ENCODE measurements at places on chromosomes 5 and 9.

GRCh38 chr5:163387589-163388343 is 49.6 kb upstream of the CCNG1 start:
- DNase-seq: no peak
- H3K4me3 ChIP-seq: no peak overlapping the region
- no peaks in the 10 kb centered on the region for H3K36me3 ChIP-seq
- H3K4me1 ChIP-seq: no peaks in the 10 kb centered on the region
- H3K27me3 ChIP-seq: no peaks in the 10 kb centered on the region

DNA sequence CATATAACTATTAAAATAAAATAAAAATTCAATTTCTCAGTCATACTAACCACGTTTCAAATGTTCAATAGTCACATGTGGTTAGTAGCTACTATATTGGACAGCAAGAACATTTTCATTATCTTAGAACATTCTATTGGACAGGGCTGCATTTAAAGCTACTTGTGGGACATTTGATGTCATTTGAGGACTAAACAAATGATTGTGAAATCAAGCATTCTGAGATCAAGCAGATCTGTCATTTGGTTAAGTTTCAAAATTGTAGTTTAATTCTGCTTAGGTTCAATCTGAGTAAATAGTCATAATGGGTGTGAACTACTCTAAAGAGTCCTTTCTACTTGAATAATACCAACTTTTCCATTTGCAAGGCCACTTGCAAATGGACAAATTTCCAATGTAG is 226.9 kb upstream of the C9orf72 start:
- DNase-seq: no peak
- H3K27me3 ChIP-seq: no peaks in the 10 kb centered on the region
- H3K36me3 ChIP-seq: no peaks in the 10 kb centered on the region

GRCh38 chr5:95615164-95615467 is 4.8 kb upstream of the GPR150 start:
- no peaks in the 10 kb centered on the region for H3K27me3 ChIP-seq
- DNase-seq: no peak
- H3K4me1 ChIP-seq: peaks cover 4% of the 10 kb centered on the region
- H3K27ac ChIP-seq: no peak overlapping the region
- no peak overlapping the region for H3K4me3 ChIP-seq

DNA sequence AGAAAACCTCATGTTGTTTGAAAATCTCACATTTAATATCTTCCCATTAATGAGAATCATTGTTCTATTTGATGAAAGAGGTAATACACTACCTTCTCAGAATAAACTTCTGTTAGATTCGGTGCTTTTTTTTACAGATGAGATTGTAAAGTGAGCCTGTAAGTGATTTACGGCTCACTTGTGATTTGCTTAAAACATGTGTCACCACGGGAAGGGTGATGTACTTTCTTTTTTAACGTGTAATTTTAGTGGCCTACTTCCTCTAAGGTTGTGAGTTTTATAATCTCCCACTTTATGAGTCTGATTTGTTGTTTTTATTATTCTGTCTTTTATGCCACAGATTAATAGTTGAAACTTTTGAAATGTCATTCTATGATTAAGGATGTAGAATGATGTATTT is 15.9 kb downstream of the ANXA1 start:
- DNase-seq: no peak
- H3K27me3 ChIP-seq: no peaks in the 10 kb centered on the region
- H3K4me1 ChIP-seq: no peaks in the 10 kb centered on the region
- H3K4me3 ChIP-seq: no peak overlapping the region
- H3K36me3 ChIP-seq: peaks cover 12% of the 10 kb centered on the region

- no peak overlapping the region for H3K27ac ChIP-seq
- no peak for DNase-seq
- H3K27me3 ChIP-seq: no peaks in the 10 kb centered on the region
- H3K4me1 ChIP-seq: peaks cover 4% of the 10 kb centered on the region
These were observed 78.6 kb downstream of the SPRY4 start for GRCh38 chr5:142246258-142246657.

DNA sequence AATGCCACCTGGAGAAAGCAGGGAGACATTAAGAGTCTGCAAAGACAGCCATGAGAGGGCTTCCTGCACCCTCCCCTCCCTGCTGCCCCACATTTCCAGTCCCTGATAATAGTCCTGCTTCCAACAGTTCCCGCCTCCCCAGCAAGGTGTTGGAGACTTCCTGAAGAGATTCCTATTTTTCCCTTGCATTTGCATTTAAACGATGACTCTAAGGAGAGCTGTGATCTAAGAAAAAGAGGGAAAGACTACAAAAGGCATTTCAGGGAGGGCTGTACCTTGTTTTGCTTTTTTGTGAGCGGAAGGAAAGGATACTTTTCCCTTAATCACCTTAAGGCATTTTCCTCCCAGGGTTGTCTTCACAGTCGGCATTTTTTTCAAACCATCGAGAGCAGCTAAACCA is 62.1 kb downstream of the GAS1 start:
- no peaks in the 10 kb centered on the region for H3K36me3 ChIP-seq
- no peaks in the 10 kb centered on the region for H3K27me3 ChIP-seq
- no peak overlapping the region for H3K27ac ChIP-seq
- no peak for DNase-seq

DNA sequence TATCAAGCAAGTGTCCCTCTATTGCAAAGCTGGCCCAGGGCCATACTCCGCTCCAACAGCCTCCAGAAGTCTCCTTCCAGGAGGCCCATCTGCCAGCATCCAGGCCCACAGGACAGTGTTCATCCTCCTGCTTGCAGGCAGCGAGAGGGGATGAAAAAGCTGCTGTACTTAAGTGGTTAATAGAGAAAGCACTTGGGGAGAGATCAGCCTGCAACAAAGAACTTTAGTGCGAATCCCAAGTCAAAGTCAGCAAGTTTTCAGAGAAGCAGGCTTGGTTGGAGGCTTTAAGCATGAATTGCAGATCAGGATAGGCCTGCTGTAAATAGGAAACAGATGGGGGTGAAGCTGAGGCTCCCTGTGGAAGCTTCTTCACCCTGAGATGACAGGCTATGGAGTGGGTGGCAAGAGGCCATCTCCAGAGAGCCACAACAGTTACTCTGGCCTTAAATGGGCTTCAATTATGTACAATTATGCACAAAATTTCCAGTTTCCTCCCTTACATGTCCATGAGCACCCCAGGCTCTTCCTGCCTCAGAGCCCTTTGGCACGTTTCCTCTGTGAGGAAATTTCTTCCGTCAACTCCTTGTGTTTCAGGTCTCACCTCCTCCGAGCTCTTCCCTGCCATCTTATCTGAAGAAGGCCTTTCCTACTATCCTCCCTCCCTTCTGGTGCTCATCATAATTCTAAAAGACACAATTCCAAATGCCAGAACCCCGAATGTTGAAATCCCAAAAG is 98.0 kb upstream of the NR3C1 start:
- no peak for DNase-seq
- no peaks in the 10 kb centered on the region for H3K4me1 ChIP-seq
- H3K27ac ChIP-seq: no peak overlapping the region
- no peak overlapping the region for H3K4me3 ChIP-seq

DNA sequence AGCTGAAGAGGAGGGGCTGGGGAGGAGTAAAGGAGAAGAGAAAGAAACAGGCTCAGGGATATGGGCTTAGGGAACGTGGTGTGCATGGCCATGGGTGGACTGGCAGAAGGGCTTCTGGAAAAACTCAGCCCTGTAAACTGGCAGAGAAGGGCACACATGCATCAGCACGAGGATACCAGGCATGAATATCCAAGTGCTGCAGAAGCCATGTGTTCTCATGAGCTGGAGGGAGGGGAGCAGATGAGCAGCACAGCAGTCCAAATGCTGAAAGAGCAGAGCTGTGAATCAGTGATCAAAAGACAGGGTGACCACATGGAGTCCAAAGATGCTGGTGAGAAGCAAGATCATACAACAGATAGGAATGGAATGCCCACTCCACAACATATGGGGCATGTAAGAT is 72.3 kb downstream of the SEMA5A start:
- H3K36me3 ChIP-seq: no peaks in the 10 kb centered on the region
- H3K27ac ChIP-seq: no peak overlapping the region
- no peaks in the 10 kb centered on the region for H3K27me3 ChIP-seq

GRCh38 chr5:72587661-72588308 is 80.6 kb upstream of the ZNF366 start:
- no peak for DNase-seq
- H3K27me3 ChIP-seq: no peaks in the 10 kb centered on the region
- H3K36me3 ChIP-seq: no peaks in the 10 kb centered on the region
- H3K4me3 ChIP-seq: no peak overlapping the region

DNA sequence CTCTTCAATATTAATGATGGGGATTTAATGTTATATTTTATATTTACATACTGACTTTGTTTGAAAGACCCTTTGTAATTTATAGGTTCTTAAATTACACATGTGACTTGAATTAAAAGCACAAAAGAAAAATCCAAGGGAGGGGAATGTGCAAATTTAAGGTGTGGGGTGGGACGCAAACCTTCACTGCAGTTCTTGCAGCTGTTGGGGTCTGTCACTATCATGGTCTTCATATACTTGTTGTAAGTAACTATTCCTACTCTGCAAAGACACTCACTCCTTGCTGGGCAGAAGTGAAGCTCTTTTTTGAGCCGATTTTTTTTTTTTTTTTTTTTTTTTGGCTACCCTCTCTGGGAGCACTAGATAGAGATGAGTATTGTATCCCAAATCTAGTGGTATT is 505.3 kb downstream of the ARHGEF28 start:
- H3K27me3 ChIP-seq: peaks cover 3% of the 10 kb centered on the region
- DNase-seq: no peak
- 0 out of 2 replicates have a peak, but pooled peaks cover 2% of the 10 kb centered on the region for H3K4me1 ChIP-seq
- no peaks in the 10 kb centered on the region for H3K36me3 ChIP-seq
- no peak overlapping the region for H3K4me3 ChIP-seq

DNA sequence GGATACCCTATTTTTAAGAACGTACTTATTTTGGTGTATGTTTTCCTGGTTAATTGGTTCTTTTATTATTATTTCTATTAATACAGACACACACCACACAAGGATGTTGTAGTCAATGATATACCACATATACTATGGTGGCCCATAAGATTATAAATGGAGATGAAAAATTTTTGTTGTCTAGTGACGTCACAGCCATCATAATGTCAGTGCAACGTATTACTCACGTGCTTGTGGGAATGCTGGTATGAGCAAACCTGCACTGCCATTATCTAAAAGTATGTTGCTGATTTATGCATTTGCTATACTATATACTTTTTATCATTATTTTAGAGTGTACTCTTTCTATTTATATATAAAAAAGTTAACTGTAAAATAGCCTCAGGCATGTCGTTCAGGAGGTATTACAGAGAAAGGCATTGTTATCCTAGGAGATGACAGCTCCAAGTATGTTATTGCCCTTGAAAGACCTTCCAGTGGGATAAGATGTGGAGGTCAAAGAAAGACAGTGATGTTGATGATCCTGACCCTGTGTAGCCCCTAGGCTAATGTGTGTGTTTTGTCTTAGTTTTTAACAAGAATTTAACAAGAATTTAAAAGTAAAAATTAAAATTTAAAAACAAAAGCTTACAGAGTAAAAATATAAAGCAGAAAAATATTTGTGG is 65.6 kb upstream of the SGCD start:
- no peaks in the 10 kb centered on the region for H3K4me1 ChIP-seq
- H3K27ac ChIP-seq: no peak overlapping the region
- DNase-seq: no peak
- no peaks in the 10 kb centered on the region for H3K36me3 ChIP-seq
- no peak overlapping the region for H3K4me3 ChIP-seq
- H3K27me3 ChIP-seq: no peaks in the 10 kb centered on the region

DNA sequence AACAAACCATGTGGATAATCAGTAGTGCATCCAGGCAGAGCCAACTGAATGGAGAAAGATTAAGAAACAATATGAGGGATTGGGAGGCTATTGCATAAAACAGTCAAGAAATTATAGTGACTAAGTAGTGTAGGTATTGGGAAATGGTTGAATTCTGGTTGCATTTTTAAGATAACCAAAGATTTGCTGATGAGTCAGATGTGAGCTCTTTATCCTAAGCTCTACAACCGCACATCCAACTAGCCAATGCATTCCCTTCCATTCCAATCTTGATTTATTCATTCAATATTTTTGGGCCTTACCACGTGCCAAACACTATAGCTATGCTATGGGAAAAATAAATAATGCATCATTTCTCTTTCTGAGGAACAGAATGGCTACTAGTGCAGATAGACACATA is 524.5 kb upstream of the RGMB start:
- no peaks in the 10 kb centered on the region for H3K27me3 ChIP-seq
- H3K27ac ChIP-seq: no peak overlapping the region

DNA sequence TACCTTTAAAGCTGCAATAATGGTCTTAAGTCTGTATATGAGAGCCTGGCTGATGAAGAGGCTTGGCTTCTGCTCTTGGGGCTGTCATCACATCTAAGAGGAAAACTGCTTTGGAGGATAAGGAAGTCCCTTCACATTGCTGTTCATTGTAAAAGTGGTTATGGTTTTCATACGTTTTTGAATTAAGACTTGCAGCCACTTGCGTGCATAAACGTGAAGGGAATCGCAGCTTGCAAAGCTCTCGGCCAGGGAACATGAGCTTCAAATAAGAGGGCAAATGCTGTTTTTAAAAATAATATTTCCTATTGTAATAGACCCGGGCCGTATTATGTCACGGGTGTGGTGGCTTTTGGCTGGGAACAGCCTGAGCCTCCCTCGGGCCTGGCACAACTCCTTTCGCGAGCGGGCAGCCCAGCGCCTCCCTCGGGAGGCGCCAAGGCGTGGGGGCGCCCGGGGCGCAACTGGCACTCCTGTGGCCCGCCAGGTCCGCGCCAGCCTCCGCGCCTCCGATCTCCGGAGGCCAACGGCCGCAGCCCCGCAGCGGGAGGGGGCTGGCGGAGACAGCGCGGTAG is 538 bp upstream of the ARHGEF28 start:
- no peaks in the 10 kb centered on the region for H3K27me3 ChIP-seq
- peak overlapping the region; percentile 98 for H3K27ac ChIP-seq
- peak overlapping the region; percentile 59 for H3K4me3 ChIP-seq

DNA sequence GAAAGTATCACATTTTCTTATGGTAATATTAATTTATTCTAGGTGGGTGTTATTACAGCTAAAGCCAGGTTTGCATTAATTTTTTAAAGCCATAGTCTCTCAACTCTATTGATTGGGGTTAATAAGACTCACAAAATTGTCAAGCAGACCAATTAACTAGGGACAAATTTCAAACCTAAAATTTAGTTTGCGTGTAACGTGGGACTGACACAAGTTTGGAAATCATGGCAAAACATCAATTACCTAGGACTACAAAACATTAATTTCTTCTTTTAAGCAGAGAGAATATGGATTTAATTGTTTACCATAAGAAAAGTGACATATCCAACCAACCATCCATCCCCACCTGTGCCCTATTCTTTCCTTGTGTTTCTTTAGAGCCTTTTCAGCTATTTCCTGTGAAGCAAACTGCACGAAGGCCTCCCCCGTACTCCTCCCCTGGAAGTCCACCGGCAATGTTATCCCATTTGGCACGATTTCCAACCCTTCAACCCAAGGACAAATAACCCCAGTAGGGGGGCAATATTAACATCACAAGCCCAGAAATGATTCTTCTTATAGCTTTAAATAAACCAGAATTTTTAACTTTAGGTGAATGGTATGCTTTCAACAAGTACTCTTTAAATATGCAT is 4.4 kb downstream of the HNRNPH1 start:
- H3K4me3 ChIP-seq: peak overlapping the region; percentile 99
- H3K27me3 ChIP-seq: no peaks in the 10 kb centered on the region
- no peak for DNase-seq
- H3K36me3 ChIP-seq: peaks cover 86% of the 10 kb centered on the region
- peaks cover 57% of the 10 kb centered on the region for H3K4me1 ChIP-seq
